ENCODE measurements at places on chromosomes 6 and 20.

DNA sequence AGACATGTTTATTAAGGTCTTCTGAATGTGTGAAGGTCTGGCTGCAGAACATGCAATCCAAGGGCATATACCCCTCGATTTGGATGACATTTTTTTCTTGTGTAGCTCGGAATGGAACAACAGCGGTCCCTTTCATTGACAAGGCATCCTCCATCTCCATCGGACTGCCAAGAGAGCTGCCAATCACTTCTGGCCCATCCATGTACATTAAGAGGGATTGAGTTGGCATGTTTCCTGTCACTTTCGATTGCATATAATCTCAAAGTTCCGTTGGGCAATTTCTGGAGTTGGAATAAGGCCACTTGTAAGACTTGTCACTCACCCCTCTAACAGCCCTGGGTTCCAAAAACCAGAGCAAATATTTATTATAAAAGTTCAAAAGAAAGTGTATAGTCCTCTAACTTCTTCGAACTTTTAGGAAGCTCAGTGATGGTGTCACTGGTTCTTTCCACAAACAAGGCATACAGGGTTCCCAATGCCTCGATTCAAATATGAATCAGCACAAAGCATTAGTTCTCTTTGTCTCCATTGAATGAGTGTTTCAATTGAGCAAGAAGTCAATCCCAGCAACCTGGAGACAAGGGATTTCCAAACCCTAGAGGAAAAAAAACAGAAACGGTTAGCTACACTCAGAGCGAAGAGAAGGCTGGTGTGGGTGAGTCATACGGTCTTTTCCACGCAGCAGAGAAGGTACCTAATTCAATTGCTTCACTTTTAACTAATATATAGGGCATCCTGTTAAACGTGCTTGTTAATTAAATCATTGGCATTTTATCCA, 10.9 kb downstream of the ZNF217 start:
- peak; percentile 35 for DNase-seq

DNA sequence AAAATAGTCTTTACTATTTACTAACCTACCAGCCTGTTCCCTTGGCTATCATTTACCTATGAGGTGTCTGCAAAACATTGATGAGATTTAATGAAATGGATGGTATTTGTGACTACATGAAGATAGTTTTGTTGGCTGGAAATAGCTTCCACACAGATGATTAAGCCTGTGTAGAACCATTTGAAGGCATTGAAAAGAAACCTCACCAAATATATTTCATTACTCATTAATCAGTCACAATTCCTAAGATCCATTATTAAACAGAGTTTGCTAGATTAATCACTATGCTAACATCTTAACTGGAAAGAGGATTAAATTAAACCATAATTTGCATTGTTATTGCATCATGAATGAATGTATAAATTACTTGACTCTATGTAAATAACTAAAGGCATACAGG, 560.3 kb downstream of the BMP2 start:
- no peak for DNase-seq

- peak; percentile 56 for DNase-seq
Observed at GRCh38 chr6:125995972-125996580, 9.7 kb downstream of the TRMT11 start.

- no peak for DNase-seq
Observed at GRCh38 chr6:124197148-124197547, 393.5 kb downstream of the NKAIN2 start.

DNA sequence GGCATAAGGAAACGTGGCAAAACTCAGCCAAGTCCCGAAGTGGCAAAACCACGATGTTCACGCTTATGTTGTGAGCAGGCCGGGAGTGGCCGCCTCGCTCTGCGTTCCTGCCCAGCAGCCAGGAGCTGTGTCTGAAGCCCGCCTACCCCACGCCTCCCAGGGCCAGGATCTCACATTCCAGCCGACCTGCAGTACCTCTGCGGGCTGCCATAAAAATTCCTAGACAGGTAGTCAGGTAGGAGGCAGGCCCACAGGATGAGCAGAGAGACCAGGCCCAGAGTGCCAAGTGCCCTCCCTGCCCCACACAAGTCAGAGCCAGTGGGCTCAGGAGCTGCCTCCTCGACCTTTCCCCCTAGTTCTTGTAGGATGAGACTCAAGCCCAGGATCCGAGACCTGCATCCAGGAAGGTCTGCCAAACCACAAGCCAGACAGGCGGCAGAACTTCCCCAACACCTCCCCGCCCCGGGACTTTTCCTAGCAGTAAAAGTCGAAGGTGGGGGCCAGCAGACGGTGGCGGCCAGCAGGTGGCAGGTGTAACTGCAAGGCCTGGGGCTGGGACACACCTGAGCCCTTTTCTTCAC, 16.7 kb downstream of the PMEPA1 start:
- DNase-seq = no peak

DNA sequence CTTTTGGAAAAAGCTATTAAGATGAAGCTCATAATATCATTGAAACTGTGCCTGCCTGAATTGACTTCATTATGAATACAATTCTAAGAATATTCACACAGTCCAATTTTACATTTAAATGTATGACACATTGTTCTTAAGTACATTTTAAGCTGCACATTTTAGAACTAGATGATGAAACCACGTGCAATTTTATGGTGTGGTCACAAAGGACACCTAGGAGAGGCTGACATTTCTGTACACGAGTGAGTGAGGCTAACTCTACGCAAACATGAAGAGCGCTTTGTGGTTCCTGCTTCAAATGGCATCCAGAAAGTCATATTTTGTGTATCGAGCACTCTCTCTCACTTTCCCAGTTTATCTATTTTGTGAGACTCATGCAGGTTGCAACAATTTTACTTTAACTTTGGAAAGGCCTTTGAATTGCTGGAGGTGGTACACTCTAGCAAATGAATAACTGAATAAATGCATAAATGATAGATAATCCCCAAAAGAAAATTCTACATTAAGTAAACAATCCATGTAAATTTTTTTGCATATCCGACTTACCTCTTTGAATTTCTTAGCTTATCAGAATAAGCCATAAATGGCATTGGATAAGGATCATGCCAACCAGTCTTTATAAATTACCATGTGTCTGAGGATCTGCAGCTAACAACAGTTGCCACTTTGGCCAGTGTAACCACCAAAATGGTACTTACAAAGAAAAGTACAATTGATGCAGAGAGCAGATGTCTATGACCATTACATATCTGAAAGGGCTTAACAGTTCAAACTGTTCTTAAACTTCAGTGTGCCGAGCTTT, 97.3 kb downstream of the NRSN1 start:
- no peak for DNase-seq

GRCh38 chr6:170152989-170153388, 137.9 kb downstream of the DLL1 start:
- DNase-seq = no peak

DNA sequence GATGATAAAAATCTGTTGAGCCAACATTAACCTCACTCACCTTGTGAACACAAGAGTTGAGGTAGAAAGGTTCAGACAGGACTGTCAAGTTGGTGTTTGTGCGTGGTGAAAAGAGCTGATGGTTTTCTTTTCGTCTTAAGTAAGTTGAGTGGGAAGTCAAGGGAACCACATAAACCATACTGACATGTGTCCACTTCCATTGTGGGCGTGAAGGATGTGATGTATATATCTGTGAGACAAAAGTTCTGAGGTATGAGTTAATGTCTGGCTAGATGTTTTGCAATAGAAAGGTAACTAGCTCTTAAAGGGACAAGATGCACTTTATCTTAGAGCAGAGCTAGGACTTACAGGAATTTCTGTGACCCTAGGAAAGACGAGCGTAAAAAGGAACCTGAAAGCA, 1272.1 kb upstream of the ADGRB3 start:
- DNase-seq = no peak

DNA sequence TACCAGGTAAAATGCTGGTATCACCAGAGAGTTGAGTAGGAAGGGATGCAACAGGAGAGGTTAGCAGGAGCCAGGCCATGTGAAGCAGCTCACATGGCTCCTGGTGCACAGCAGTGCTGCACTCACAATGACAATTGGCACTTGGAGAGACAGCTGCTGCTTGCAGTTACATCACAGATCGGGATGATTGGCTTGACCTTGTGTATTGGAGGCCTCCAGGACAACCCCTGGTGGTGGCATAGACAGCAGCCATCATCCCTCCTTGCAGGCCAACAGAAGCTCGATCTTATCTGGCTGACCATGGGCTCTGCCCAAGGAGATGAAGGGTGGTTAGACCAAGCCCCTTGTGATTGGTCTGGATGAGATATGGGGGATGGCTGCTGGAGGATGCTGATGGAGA, 73.0 kb downstream of the EYA2 start:
- no peak for DNase-seq

GRCh38 chr20:2822073-2822472, 5.9 kb downstream of the TMEM239 start:
- no peak for DNase-seq

DNA sequence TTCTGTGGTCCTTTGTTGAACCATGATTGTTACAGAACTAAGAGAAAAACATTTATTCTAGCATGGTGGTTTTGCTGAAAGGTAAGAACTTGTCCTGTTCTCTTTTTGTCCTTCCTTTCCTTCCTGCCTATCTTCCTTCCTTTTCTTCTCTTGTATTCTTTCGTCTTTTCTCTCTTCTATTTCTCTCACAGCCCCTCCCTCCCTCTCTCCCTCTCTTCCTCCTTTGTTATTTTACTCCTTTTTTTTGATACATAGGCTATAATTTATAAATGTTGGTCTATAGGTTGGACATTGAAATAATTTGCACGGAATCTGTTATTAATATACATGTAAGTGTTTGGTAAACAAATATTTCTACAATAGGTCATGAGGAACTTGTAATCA, 18.6 kb downstream of the ADGRB3 start:
- no peak for DNase-seq

DNA sequence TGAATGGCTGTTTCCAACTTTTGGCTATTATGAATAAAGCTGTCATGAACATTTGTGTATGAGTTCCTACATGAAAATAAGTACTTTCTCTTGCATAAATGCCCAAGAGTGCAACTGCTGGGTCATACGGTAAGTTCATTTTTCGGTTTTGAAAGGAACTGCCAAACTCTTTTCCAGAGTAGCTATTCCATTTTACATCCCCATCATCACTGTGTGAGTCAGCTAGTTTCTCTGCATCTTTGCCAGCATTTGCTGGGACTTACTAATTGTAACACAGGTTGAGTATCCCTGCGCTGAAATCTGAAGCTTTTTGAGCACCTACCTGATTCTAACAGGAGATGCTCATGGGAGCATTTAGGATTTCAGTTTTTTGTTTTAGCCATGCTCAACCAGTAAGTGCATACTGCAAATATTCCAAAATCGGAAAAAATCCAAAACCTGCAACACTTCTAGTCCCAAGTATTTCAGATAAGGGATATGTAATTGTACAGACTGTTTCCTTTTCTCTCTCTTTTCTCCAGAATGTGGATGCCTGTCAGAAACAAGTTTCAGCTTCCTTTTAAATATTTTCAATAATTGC, 118.4 kb downstream of the DTNBP1 start:
- DNase-seq = no peak

DNA sequence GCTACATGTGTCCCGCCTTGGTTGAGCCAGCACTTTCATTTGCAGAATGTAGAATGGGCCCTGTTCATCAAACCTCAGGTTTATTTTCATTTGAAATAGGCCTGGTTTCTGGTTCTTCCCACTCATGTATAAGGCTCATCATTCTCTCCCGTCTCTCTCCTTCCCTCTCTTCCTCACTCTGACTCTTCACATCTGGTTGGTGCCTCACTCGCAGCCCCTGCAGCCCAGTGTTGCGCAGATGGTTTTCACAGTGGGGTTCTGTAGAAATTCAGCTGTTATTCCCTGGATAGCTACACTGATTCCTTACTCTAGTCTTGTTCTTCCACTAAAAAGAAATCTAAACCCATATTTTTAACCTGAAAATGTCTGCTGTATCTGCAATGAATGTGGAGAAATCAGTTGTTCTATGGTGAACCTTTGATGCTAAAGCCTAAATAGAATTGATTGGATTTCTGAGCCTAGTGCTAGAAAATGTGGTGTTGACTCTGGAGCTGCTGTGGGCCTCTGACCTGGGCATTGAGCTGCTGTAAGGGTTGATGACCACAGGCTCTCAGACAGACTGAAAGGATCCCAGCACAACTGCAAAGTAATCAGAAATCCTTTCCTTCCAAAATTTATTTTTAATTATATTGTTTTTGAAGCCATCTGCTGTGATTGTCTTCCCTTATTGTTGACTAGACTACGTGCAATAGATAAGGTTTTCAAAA, 150.3 kb downstream of the TMEM242 start:
- DNase-seq = no peak

GRCh38 chr6:157606516-157606915, 216.5 kb upstream of the SNX9 start:
- no peak for DNase-seq

GRCh38 chr6:6678185-6678671, 89.7 kb downstream of the LY86 start:
- DNase-seq = no peak

DNA sequence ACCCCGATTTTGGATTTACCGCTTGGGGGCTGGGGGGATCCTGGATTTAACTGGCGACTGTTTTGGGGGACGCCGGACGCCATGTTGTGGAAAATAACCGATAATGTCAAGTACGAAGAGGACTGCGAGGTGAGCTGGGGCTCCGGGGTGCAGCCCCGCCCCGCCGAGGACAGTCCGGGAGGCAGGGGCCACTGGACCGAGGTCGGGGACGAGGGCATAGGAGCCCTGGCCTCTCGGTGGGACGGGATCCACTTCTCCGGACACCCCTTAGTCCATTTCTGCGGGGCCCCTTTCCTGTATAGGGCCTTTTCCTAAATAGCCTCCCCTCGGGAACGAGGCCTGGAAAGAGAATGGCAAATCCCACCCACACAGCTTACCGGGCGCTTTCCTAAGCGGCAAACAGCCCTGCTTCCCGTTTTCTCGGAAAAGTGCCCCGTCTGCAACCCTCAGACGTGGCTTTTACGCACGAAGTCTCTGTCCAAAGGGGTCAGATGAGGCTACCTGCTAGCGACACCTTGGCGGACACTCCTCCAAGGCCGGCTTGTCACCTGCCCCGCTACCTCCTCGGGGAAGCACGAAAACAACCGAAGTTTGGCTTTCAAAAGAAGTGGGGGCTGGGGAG, 469 bp downstream of the TFAP2C start:
- DNase-seq = no peak

DNA sequence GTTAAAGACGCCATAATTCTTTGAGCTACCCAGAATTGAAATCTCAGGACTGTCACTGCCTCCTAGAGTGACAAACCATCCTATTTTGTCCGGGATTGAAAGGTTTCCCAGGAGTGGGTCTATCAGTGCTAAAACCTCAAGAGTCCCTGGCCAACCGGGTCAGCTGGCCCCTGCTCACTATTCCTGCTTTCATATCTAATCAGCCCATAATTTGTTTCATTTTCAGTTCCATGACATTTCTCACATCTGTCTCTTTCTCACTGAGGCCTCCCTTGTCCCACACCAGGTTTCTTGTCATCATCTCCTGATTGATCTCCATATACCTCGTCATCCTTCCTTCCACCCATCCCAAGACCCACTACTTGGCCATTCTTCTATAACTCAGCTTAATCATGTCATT, 98.2 kb downstream of the SLC35B3 start:
- no peak for DNase-seq

Measured in activated CD4-positive, alpha-beta T cell treated with anti-CD3 and anti-CD28 coated beads for 1 hour (primary cell).